Activated CD4-positive, alpha-beta T cell treated with anti-CD3 and anti-CD28 coated beads, Interleukin-2, amount 50 U/mL, for 24 hours (primary cell): ENCODE measurements at places on chromosomes 3 and 15.

- DNase-seq = no peak
Measured at GRCh38 chr15:61654002-61654740, 406.1 kb downstream of the VPS13C start.

DNA sequence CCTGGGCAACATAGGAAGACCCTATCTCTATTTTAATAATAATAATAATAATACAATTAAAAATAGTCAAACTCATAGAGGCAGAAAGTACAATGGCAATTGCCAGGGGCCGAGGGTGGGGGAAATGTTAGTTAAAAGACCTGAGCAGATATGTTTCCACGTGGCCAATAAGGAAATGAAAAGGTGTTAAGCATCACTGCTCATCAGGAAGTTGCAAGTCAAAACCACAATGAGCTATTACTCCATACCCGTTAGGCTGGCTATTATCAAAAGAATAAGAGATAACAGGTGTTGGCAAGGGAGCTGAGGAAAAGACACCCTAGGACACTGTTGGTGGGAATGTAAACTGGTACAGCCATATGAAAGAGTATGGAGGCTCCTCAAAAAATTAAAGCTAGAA is 60.4 kb upstream of the PRSS50 start:
- DNase-seq = no peak

GRCh38 chr3:9613056-9613748 is 36.1 kb upstream of the MTMR14 start:
- DNase-seq = no peak

DNA sequence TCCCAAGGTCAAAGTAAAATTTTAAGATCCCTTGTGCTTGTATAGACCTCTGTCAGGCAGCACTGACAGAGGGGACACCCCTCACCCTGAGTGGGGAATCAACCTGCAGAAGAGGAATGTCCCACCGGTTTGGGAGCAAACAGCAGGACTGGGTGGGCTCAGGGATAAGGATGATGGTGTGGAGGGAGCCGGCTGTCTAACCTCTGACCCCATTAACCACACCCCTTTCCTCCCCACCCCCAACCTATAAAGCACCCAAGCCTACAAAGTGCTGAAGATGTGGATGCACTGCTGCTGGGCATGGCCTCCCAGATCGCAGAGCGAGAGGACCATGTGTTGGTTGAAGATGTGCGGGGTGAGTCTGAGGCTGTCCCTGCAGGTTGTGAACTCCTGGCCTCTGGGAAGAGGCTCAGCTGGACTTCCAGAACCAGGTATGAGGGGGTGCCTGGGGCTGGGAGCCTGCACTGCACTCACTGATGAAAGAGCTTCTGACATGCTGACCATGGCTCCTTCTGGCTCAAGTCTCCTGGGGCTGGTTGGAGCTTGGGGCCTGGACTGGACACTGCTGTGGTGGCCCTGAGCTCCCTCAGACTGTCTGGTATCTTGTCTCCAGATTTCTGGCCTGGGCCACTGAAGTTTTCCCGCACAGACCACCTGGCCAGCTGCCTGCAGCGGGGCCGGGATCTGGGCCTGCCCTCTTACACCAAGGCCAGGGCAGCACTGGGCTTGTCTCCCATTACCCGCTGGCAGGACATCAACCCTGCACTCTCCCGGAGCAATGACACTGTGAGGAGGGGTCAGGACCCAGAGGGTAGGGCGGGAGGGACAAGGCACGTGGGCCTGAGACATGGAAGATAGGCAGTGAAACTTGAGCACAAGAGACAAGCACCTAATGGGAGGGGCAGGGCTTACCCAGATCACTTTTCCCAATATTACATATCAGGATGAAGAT is 9.3 kb downstream of the DUOX1 start:
- no peak for DNase-seq

- DNase-seq = no peak
Measured at GRCh38 chr15:52730173-52730572, 51.0 kb upstream of the ATOSA start.

GRCh38 chr3:71210257-71211007 is 373.1 kb downstream of the FOXP1 start:
- DNase-seq = no peak

GRCh38 chr3:95172164-95172943 is 1109.5 kb downstream of the NSUN3 start:
- DNase-seq = no peak

DNA sequence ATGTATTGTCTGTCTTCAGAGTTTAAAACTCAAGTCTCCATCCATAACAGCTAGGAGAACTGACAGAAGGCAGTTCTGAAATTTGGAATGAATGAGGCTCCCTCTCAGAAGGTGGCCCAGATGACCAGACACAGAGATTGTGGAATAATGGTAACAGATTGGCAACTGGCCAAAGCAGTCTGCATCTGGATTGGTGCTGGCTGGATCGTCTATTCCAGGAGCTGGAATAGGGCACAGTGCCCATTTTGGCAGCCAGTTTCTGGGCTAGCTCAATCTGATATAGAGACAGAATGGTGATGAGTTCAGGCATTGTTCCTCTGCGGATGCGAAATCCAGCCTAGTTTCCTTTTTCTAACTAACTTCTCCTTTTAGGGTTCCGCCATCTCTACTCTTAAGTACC is 851.7 kb downstream of the PDCD6IP start:
- no peak for DNase-seq

DNA sequence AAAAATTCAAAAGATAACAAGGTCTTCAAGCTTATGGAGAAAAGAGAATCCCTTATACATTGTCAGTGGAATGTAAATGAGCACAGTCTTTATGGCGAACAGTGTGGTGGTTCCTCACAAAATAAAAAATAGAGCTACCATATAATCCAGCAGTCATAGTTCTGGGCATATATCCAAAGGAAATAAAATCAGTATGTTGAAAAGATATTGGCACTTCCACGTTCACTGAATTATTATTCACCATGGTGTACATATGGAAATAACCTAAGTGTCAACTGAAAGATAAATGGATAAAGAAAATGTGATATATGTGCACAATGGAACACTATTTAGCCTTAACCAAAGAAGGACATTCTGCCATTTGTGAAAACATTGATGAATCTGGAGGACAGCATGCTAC is 1161.2 kb downstream of the ROBO2 start:
- DNase-seq = no peak

- no peak for DNase-seq
Measured at GRCh38 chr15:71891026-71891425, 80.7 kb downstream of the NR2E3 start.

DNA sequence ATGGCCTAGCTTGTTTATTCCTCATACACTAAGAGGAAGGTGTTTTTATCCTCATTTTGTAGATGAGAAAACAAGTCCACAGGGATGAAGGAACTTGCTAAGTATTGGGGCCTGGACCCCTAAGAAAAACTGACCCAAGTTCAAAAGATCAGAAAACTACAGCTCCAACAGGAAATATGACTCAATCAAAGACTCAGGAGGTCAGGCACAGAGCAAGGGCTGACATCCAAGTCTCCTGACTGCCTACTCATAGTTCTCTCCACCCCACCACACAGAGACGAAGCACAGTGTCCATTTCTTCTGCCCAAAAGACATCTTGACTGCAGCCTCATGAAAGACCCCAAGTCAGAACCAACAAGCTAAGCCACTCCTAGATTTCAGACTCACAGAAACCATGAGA is 26.9 kb upstream of the TPM1 start:
- no peak for DNase-seq

DNA sequence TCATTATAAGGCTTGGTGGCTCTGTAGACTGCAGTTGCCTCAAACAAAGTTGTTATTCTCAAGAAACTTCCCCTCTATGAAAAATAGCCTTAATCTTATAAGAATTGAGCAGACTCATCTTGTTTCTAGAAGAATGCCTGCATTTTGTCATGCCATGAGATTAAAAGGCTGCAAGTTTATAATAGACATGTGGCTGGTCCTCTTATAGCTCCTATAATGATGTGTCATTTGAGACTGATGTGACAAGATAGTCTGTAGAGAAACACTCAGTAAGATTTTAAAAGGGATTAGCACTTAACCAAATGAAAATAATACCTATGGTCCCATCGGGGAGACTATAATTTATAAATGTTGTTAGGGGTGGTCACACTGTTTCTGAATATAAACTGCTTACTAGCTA is 312.5 kb downstream of the OXSM start:
- DNase-seq = no peak
